Right atrium auricular region (tissue), 2 donors: ENCODE measurements at places on chromosomes 16 and 17.

DNA sequence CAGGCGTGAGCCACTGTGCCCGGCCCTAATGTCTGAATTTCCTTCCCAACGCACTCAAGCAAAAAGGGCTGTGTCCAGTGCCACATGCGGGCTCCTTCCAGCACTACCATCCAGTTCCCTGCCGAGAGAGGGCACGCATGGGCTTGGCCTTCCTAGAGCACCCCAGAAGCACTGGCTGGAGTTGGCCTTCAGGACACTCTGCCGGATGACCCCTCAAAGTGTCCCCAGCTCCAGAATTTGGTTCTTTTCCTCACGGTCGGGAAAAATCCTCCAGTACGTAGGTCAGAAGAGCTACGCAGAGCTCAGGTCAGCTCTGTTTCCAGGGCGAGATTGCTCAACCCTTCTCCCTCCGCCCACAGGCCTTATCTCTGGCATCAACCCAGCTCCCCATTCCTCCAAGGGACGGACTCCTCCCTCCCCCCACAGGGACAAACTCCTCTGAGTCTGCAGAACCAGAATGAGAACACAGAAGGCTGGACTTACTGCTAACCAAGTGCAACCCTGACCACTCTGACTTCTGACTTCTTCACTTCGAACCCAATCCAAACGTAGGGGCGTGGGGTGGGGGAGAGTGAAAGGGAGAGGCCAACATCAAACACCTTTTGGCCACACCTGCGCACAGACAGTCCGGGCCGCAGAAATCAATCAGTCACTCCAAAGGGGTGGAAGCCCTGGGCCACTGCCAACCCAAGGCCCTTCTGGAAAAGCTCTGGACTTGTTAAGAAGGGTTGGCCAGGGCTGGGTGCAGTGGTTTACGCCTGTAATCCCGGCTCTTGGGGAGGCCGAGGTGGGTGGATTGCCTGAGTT lies 3.6 kb downstream of the CDC42EP4 start:
- peak; percentile 92 for DNase-seq

GRCh38 chr16:21608639-21609328 lies 9.4 kb downstream of the METTL9 start:
- no peak for DNase-seq

- DNase-seq: peak; percentile 92
These were observed 2.5 kb upstream of the ATP6V0C start for GRCh38 chr16:2511128-2511800.

- no peak for DNase-seq
These were observed 6.5 kb upstream of the MTMR4 start for GRCh38 chr17:58520843-58521430.

GRCh38 chr16:2151188-2152091 lies 3.0 kb downstream of the RAB26 start:
- no peak for DNase-seq

GRCh38 chr17:4199818-4200402 lies 56.9 kb downstream of the CYB5D2 start:
- DNase-seq: no peak

DNA sequence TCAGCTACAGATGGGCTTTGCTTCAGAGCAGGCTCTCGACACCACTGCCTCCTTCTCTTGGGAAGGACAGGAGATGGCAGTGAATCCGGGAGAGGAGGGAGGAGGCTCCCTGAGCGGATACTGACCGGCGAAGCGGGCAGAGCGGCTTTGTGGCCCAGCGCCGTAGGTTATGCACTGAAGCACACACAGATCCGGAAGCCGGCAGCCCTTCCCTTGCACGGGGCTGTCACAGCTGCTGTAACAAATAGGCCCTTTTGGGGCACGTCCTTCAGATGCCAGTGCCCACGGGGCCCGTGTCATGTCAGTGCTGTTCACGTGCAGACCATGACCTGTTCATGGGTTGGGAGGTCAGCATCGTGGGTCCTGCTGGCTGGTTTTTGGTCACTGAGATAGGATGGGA lies 144.7 kb upstream of the CHMP6 start:
- DNase-seq: no peak

- DNase-seq: peak; percentile 68
These were observed 49.9 kb upstream of the CDR2 start for GRCh38 chr16:22424161-22424937.

DNA sequence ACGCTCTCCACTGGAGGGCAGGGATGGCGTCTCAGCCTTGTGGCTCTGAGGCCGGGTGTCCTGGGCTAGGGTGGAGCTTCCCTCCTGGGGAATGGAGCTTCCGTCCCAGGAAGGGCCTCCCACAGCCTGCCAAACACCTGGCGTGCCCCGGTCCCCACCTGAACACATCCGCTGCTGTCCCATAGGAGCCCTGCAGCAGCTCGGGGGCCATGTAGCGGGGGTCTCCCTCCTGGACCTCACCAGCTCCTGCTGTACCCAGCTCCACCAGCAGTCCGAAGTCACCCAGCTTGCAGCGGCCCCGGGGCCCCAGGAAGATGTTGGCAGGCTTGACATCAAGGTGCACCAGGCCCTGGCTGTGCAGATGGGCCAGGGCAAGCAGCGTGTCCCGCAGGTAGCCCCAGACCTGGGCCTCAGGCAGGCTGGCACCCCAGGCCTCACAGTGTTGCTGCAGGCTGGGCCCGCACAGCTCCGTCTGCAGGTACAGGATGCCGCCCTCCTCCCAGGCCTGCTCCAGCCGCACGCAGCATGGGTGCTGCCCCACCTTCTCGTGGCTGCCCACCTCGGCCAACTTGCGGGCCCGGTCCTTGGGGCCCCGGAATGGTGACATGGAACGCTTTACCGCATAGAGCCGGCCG lies 5.0 kb downstream of the PKMYT1 start:
- no peak for DNase-seq

DNA sequence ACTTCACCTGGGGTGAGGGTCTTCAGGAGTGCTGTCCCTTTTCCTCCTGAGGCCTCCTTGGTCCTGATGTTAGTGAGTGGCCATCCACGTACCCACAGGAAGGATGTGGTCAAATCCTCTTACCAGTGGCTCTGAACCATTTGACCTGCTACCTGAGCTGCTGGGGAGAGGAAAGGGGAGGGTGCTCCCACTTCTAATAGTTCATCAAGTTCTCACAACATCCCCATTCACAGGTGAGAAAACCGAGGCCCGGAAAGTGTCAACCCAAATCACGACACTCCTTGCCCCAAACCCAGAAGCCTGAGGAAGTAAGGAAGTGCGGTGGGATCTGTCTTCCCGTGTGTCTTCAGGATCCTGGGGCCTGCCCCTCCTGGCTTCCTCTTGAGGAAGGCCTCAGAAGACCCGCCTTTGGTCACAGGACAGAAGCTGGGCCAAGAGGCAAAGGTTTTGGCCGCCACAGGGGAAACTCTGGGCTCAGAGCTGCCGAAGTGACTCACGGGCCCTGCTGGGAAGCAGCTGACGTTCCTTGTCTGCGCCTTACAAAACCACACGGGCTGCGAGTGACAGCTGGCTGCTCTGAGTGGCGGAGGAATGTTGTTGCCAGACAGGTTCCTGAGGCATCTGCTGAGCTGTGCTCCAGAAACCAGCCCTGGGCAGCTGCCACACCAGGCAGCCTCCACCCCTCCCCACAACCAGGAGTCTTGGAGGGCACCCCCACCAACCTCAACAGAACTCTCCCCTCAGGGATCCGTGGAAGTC lies 13.9 kb upstream of the KIFC3 start:
- peak; percentile 98 for DNase-seq
